ENCODE measurements at places on chromosomes 6 and 20.

DNA sequence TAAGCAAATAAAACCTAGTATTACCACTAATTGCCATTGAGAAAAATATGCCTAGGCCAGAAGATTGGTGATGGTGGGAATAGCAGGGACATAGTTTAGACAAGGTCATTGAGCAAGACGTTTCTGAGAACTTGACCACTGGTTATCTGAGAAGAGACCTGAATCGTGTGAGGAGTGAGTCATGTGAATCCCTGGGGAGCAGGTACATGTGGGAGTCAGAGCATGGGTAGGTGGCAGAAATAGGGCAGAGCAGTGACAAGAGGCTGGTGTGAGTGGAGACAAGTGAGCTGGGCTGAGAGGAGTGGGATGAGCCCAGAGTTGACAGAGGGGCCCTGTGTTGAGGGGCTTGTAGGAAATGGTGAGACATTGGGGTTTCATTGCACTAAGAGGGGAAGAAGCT, 16.4 kb downstream of the MICA start:
- DNase-seq: no peak

DNA sequence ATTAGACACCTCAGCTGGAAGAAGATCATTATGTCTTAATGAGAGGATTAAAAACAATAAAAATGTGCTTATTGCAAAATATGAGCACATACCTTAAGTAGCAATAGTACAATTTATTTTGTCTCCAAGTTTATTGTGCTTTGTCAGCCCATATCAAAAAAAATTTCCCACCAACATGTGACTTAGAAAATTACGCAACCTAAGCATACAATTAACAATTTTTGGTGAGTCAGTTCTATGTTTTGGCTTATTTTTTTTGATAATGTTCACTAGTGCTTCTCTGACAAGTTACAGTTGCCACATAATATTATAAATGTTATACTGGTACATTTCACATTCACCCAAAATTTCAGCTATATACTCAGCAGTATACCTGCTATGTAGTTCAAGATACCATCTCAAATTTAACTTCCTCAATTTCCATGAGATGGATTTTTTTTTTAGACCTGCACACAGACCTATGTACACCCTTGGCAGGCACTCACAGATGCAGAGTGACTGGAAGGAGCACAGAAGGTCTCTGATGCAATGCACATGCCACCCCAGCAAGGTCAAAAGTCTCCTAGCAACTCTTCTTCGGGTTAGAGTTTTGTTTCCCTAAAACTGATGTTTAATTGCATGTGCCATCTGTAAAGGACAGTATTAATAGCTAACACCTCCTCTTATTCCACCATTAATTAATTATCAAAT, 112.4 kb downstream of the PRKN start:
- DNase-seq: no peak

DNA sequence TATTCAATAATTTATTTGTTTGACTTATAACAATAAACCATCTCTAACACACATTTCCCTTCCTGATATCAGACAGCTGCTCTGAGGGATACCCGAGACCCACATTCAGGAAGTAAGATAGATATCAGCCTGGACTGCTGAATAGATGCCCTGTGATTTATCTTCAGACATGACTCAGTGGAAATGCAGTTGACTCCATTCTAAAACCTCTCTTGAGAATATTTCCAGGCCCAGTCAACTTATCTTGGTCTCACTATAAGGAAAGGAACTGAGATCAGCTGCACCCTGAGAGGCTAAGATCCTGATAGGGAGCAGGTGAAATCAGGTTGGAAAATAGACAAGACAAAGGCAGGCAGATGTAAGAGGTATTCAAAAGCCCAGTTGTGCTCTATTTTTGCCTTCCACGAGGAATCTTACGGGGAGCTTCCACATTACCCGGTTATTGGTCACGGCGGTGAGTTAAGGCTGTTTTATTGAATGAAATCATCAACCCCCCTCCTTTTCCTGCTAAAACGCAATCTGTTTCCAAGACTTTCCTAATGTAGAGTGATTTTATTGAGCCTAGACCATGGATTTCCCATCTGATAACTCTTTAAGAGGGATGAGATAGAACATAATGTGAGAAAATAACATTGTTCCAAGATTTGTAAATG, 25.5 kb downstream of the C6orf15 start:
- DNase-seq: peak; percentile 63

DNA sequence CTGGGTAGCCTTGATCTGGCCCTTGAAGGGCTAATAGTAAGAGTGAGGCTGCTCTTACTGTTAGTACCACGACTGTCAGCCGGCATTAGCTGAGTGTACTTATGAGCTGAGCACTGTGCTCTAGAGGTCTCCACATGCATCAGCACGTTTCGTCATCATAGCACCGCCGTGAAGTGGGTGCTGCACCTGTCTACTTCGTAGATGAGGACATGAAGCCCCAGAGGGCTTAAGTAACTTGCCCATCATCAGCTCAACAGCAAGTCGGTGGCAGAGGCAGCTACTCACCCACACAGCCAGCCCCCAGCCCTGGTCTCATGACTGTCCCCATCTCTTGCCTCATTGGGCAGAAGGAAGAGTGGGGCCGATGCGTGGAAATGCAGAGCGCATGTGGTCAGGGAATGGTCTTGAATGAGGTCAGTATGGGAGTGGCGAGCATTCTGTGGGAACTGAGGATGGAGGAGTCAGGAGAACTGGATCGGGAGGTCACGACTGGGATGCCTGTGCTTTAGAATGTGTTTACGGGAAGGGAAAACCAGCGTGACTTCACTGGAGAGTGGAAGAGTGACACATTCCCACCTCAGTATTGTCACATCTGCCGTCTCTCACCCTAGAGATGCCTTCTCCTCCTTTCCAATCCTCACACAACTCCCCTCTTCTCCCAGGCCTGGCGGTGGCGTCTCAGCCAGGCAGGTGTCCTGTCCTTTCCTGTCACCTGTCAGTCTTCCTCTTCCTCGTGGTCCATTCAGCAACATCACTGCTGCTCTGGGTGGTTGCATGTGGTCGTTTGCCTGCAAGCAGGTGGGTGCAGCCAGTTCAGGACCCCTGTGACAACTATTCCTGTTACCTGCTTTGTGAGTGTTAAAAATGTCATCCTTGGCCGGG, 6.0 kb downstream of the SYTL3 start:
- no peak for DNase-seq

GRCh38 chr6:160374836-160375560, 26.8 kb downstream of the SLC22A3 start:
- no peak for DNase-seq

GRCh38 chr6:161418463-161418945, 144.6 kb upstream of the AGPAT4 start:
- DNase-seq: no peak

GRCh38 chr6:158654960-158655489, 5.2 kb downstream of the SYTL3 start:
- peak; percentile 83 for DNase-seq

DNA sequence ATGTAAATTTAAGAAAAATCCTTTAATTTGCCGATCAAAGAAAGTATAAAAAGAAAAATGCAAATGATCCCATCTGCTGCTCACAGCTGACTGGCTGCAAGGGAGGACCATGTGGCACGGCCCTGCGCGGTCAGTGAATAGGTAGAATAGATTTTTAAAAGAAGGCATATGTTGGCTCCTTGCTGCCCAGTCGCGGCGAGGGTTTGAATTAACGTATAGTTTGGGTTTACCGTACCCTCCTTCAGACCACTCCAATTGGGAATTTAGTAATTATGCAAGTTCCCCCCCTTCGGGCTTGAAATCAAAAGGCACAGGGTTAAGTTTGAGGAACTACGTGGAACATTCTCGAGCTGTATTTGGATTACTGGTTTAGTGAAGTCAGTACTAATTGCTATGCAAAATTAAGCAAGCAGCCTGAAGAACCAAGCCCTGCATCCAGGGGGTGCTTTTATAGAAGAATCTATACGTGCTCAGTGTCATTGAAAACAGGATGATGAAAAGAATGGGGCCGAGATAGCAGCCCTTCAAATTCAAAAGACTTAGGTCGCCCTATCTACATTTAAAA, 1.1 kb upstream of the BEND3 start:
- no peak for DNase-seq

- no peak for DNase-seq
Observed at GRCh38 chr6:109454496-109455436, 806 bp downstream of the MICAL1 start.

DNA sequence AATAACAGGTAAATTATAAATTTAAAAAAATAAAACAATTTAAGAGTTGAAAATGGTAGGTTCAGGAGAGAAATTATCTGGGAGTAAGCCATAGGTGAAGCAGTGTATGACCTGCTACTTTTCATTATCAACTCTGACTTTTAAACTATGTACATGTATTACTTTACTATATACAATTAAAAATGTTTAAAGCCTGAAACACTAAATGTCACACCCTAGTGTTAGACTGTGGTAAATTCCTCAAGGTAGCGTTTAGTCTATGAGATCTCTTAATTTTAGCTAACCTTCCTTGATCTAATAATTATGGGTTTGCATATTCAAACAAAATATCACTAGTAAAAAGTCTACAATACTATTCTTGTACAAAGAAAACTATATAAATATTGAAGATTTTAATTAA, 22.3 kb upstream of the TBC1D32 start:
- DNase-seq: no peak

DNA sequence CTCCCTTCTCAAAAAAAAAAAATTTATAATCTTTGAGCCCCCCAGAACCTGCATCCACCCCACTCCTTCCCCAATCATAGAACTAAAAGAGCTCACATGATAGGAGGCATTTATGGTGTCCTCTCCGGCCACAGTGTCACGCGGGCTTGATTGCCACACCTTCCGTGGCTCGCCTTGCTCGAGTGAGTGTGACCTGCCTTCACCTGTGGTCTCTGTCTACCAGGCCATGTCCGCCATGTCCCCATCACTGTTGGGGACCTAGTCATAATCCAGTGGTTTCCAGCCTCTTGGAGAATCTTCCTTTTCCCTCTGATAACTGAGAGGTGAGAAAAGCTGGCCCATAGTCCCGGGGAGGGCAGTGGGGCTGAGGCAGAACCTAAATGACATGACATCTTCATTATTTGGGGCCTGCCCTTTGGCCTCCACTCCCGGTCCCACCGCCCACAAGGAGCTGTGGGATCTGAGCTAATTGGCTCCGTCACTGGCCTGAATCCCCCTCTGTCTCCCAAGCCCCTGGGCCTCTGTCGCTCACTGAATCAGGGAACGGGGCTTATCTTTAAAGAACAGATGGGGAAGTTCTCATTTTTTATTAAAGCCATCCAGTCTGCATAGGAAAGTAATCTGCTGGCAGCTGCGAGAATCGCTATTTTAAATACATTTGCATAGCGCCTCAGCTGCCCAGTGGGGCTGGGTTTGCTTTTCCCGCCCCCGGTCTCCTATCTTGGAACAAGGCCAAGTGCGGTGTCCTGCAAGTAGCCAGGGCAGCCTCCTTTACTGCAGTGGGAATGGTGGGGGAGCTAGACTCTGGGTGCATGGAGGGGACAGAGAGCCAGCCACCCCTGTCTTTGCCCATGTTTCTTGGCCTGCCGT, 197.6 kb upstream of the PMEPA1 start:
- DNase-seq: no peak

GRCh38 chr6:148747145-148747470, 278 bp downstream of the UST start:
- DNase-seq: no peak

DNA sequence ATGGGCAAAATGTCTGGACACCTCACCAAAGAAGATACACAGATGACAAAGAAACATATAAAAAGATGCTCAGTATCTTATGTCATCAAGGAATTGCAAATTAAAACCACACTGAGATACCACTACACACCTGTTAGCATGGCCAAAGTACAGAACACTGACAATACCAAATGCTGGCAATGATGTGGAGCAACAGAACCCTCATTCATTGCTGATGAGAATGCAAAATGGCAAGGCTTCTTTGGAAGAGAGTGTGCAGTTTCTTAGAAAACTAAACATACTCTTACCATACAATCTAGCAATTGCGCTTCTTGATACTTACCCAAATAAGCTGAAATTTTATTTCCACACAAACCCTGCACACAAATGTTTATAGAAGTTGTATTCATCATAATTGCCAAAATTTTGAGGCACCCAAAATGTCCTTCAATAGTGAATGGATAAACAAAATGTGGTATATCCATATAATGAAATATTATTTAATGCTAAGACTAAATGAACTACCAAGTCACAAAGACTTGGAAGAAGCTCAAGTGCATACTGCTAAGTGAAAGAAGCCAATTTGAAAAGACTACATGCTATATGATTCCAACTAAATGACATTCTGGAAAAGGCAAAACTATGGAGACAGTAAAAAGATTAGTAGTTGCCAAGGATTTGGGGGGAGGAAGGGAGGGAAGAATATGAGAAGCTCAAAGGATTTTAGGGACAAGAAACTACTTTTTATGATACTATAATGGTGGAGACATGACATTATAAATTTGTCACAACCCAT, 50.7 kb downstream of the TNFAIP3 start:
- DNase-seq: no peak

DNA sequence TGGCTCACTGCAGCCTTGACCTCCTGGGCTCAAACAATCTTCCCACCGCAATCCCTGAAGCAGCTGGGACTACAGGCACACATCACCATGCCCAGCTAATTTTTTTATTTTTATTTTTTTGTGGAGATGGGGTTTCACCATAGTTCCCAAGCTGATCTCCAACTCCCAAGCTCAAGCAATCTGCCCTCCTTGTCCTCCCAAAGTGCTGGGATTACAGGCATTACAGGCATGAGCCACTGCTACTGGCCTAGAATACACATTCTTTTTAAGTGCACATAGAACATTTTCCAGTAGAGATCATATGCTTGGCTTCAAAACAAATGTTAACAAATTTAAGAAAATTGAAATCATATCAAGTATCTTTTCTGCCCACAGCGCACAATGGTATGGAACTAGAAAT, 176.8 kb upstream of the MARCKS start:
- DNase-seq: no peak

DNA sequence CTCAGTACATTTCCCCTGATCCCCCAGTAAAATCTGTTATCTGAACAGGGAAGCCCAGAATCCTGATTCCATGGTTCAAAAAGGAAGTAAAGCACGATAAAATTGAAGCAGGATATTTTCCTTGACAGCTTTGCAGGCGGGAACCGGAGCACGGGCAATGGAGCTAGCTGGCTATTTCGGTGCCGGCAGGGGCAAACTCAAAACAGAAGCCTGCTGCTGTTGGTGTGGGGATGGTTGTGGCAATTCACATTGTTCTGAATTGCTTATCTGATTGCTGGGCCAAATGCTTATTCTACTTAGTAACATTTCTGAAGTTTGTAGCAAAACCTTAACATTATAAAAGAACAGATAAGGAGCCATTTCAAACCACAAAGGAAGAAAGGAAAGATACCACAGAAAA, 172.4 kb downstream of the MMS22L start:
- no peak for DNase-seq

DNA sequence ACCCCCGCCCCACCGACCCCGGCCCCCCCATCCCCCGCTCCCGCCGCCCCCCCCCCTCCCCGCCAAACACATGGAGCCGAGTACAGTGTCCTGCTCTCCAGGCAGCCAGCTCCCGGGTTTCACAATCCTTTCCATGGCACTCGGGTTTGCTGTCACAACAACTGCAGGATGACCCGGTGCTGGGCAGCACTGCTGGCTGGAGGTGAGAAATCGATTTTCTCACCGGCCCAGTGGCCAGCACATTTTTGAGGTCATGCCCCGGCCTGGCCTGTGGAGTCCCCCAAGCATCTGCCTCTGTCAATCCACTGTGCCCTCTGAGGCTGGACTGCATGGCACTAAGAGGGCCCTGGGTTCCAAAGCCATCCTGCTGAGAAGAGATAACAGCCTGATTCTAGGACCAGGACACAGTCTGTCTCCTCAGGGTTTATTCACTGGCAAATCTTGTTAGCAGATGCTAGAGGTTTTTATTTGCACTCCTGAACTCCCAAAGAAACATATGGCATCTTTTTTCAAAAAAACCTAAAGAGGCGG, 129.5 kb downstream of the NFATC2 start:
- no peak for DNase-seq

Data from HS-5 (cell line).